ENCODE measurements at places on chromosomes 5 and 9.

- DNase-seq: no peak
These were observed 85.5 kb downstream of the DTWD2 start for GRCh38 chr5:118902656-118903438.

GRCh38 chr5:132052520-132052919, 7.9 kb upstream of the IL3 start:
- no peak for DNase-seq

GRCh38 chr5:160380041-160380440, 9.6 kb upstream of the C1QTNF2 start:
- DNase-seq: no peak

GRCh38 chr9:76433836-76434235, 25.1 kb upstream of the GCNT1 start:
- DNase-seq: no peak

GRCh38 chr5:44797841-44798240, 10.9 kb upstream of the MRPS30 start:
- no peak for DNase-seq

- no peak for DNase-seq
These were observed 71.0 kb downstream of the WNK2 start for GRCh38 chr9:93254806-93255493.

GRCh38 chr9:70421272-70422180, 7.1 kb upstream of the KLF9 start:
- DNase-seq: no peak

GRCh38 chr9:26863074-26863473, 29.5 kb downstream of the CAAP1 start:
- DNase-seq: no peak

DNA sequence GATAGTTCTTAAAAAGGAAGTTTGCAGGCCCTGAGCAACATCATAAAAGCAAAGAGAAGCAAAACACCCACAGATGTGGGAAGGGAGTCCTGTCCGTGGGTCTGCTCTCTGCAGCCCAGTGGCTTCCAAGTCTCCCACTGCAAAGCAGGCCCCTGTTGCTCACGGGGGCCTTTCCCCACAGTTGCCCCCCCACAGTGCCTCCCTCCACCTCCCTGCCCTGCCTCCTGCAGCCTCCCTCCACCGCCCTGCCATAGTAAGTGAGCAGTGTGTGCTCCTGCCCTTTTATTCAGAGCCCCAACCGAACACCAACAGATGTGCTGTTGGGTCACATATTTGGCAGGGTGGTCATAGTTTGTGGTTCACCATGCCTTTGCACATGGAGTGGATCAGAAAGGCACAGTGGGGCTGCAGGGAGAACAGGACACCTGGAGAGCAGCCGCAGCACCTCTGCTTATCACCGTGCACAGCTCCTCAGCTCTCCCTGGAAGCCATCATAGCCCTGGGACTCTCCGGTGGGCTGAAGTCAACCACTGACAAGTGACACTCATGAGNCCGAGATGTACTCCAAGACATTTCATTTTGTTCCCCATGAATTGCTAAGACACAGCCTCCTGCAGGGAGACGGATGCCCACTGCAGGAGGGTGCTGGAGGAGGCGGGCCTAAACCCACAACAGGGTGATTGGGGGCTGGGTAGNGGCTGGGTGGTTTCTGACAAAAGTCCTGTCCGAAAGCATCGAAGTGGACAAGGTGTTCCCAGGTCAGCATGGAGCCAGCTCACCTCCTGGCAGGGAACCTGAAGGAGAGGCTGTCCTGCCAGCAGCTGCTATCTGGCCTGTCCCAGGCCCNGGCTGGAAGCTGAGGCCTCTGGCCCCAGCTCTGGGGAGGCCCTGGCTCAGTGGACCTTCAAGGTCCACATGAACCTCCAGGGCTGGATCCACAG, 278.9 kb downstream of the GADD45G start:
- no peak for DNase-seq

DNA sequence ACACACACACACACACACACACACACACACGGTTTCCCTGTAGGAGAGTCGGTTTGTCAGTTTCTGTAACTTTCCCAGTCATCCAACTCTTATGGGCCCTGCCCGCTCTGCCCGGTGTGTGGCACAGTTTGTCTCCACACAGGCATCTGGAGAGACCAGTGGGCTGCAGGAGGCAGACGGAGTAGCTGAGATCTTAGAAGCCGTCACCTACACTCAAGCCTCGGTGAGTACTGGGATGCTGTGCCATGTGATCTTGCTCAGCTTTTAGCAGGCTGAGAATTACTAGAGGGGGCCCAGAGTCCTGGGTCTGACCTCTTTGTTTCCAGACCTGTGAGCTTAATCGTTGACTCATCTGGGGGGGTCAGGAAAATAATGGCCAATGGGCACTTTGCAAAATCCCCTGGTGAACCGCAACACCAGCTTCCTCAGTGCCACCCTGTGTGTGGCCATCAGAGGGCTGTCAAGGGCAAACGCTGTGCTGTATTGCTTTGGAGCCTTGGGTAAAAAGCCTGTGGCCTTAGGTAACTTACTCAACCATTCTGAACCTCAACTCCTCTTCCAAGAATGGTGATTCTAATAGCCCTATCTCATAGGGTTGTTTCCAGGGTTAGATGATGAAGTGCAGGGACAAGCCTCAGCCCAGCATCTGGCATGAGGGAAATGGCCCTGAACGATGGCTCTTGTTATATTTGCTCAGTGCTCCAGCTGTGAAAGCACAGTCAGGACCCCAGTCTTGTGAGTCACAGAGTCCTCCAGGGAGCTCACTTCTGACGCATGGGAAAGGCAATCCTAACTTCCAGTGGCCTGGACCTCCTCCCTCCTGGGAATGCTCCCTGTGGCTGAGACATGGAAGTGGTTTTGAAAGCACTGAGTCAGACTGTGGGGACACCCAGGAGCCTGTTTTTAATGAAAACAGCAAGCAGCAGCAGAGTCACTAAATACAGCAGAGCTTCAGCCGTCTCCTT, 45.6 kb downstream of the COL15A1 start:
- DNase-seq: no peak

DNA sequence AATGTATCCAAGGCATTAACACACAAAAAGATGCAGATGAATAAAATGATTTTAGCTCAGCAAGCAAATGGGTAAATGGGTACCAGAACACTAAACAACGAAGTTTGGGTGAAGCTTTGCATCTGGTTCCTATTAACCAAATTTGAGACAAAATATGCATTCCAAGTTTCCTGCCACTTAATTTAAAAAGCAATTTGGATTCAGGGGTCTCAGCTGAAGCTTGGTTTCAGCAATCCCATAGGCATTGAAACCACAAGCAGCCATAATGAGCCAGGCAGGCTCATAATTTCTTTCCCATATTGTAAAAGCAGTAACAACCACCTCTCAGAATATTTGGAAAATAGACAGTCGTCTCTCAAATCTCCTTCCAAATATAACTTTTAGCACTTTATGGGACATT, 138.9 kb downstream of the NXNL2 start:
- DNase-seq: no peak

- DNase-seq: no peak
These were observed 149.0 kb upstream of the WWC1 start for GRCh38 chr5:168142402-168142801.

- no peak for DNase-seq
These were observed 127.9 kb upstream of the TARS1 start for GRCh38 chr5:33312571-33313549.

DNA sequence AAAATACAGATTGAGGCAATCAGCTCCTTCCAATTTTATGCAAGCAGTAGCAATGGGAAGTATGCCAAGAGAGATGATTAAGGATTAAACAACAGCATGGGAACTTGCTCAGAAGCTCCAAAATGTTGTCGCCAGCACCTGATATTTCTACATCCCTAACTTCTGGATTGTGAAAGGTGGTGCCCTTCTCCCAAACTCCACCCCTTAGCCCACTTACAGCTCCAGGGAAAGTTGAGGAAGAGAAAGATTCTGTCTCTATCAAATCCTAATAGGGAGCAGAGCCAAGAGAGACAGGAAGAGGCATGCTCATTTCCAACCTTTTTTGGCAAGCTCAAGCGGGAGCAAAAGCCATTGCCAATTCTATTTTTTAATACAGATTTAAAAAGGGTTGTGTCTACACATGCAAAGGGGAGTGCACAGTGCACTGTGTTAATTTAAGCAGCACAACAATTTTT, 92.4 kb upstream of the NR3C1 start:
- no peak for DNase-seq

DNA sequence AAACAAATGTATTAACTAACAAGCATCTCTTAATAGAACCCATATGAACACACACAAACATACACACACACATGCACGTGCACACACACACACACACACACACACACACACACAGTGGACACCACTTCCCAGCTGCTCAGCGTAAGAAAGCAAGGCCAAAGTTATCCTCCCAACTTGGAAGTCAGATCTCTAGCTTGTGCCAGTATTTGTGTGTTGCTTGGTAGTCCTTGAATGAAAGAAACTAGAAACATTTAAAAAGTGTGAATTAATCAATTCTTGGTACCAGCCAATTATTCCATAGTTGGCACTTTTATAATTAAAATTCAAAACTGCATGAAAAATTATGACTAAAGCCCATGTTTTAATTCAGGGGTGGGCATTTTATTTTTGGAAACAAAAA, 178.1 kb downstream of the TMEM161B start:
- DNase-seq: no peak

GRCh38 chr9:123419721-123420591, 64.0 kb downstream of the CRB2 start:
- DNase-seq: no peak

GRCh38 chr9:32587901-32588300, 14.9 kb upstream of the NDUFB6 start:
- no peak for DNase-seq

GRCh38 chr9:6034954-6035353, 19.5 kb upstream of the RANBP6 start:
- DNase-seq: no peak

DNA sequence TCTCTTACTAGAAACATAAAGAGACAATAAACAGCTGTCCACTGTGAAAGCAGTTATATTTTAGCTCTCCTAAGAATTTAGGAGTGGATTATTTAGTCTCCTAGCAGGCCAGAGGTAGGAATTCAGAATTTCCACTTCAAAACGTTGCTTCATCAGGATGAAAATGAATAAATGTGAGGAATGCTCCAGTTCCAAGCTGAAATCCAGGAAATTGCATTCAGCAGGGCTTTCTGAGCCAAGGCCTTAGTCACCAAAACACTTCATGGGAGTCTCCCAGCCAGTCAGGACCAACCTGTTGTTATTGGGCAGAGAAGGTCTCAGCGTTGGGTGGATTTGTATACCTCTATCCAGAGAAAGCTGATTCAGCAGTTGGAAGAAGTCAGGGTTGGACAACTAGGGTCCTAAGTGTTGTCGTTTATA, 1040.3 kb downstream of the TLE1 start:
- DNase-seq: no peak

DNA sequence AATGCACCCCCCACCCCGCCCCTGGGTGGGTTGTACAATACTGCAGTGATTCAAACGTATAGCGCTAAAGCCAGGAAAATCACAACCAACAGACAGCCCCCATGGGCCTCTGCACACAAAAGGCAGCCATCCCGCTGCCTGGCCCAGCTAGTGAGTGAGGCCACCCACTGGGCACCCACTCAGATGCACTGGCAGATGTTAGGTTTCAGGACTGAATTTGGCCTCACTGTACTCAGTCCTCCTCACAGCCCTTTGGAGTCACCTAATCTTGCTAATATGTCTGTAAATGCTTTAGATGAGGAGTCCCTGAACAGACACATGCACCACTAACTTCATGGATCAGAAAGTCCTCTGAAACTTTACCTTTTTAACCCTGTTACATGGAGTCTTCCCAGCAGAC, 87.7 kb downstream of the FSTL4 start:
- DNase-seq: no peak

- DNase-seq: no peak
These were observed 201.1 kb downstream of the IRX1 start for GRCh38 chr5:3796736-3797135.

GRCh38 chr5:40688127-40688761, 8.5 kb downstream of the PTGER4 start:
- DNase-seq: peak; percentile 76
